ENCODE measurements at places on chromosomes 3 and 15.

DNA sequence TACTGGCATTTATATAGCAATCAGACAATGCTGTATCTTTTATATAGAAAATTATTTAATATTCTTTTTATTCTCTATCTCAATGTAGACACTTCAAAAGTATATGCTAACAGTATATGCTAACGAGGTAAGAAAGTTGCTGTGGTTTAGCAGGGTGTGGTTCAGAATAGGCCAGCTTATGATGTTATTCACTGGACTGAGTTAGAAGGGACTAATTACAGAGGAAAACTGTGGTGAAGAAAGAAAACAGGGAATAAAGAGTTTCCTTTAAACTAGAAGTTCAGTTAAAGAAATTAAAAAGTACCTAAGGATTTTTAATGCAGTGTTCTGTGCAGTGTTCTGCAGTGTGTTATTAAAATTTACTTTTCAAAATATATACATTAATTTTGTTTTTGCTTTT, 59.4 kb downstream of the MYO9A start:
- no peak for DNase-seq

DNA sequence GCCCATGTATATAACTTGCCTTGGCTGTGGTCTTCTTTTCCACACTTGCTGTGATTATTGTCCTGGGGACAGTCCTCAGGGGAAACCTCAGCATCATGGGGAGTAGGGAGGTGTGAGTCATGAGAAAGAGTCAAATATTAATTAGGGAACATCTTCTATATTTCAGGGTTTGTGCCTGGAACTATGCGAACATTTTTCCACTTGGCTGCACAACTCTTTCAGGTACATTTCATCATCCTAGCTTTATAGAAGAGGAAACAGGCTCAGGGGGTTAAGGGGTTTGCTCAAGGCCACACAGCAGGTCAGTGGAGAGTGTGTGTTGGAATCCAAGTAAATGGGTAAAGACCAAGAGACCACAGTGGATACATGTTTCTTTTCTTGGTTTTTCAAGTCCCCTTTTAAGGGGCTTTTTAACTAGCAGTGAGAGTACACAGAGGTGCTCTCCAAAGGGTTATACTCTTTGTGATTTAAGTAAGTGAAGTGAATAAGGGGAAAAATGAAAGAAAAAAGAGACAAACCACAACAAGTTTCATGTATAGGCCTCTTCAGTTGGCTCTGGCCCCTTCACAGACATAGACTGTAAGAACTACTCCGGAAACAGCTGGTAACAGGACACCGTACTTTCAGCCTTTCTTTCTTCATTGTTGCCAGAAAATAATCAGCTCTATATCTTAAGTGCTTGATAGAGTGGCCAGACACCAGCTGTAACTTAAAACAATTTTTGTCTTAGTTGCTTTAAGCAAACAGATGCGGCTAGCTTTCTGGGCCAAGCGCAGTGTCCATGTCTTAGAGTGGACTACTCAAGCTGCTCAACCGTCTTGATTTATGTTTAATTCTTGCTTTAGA, 64.6 kb downstream of the EEFSEC start:
- no peak for DNase-seq

GRCh38 chr3:98056035-98056434, 20.9 kb upstream of the GABRR3 start:
- no peak for DNase-seq

- DNase-seq: no peak
These were observed 2.6 kb upstream of the AGBL1 start for GRCh38 chr15:86077070-86077469.

DNA sequence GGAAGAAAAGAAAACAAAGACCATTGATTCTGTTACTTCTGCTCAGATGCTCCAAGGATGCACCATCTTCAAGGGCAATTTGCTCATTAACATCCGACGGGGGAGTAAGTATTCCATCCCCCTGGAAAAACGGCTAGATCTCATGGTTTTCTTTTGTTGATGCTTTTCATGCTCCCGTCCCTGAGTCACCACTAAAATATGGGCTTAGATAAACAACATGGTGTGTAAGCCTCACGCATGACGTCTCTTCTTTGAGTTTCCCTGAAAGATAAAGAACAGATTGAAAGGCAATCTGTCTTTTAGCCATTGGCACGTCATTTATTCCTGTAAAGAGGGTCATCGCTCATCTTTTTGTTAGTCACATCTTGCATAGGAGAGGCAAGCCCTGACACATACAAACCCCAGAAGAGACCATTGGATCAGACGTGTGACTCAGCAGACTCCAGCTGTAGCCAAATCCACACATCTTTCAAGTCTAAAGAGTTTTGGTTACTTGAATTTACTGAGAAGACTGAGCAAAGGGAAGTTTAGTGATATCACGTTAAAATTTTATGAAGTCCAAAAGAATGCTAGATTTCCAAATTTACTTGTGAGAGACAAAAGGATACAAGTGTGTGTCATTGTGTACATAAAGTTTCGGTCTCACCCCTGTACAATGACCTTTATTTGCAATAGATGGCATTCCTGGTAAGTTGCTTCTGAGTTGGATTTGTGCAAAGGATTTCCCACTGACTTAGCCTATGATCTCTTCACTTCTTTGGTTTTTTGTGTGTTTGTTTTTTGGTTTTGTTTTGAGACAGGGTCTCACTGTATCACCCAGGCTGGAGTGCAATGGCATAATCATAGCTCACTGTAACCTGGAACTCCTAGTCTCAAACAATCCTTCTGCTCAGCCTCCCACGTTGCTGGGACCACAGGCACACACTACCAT, 110.5 kb downstream of the PGPEP1L start:
- DNase-seq: no peak

DNA sequence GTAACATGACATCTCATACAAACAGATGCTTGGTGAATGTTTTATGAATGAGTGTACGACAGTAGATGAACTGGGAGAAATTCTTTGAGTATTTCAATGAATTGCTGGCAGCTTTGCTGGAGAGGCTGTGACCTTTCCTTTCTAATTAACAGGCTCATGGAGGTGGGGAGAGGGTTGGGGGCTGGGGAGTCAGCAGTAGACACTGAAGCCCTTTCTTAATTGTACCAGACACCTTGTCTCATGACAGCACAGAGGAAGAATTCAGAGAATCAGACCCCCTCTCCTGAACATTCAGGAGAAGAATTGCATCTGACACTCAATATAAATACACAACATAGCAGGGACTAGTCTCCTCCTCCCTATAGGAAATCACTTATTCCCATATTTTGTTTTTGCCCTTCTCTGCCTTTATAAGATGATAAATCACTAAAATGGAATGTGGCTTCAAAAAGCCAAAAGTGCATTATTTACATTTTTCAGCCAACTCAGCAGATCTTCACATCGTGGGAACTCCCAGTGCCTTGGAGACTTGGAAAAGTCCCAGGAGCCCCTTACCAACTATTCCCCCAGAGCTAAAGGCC, 66.2 kb upstream of the TPM1 start:
- no peak for DNase-seq

DNA sequence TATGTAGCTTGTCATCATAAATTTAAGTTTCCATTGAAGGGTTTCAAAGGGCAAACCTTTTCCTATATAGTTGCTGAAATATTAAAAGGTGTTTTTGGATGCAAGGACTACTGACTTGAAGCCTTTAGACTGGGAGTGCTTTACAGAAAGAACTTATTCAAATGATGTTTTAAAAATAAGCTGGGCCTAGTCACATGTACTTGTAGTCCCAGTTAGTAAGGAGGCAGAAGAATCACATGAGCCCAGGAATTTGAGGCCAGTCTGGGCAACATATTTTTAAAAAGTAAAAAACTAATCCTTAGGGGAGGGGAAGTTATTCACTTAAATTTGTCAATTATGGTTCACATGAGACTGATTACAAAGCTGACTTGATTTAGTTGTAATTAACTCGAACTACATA, 65.0 kb downstream of the SMARCC1 start:
- no peak for DNase-seq

- no peak for DNase-seq
These were observed 33.2 kb upstream of the RPP14 start for GRCh38 chr3:58272891-58273290.

- DNase-seq: peak; percentile 30
These were observed 412 bp downstream of the SLC41A3 start for GRCh38 chr3:126083511-126083912.

GRCh38 chr3:197076415-197076814, 46.8 kb upstream of the MELTF start:
- DNase-seq: no peak

GRCh38 chr3:189566550-189567130, 64.5 kb upstream of the TP63 start:
- DNase-seq: no peak

DNA sequence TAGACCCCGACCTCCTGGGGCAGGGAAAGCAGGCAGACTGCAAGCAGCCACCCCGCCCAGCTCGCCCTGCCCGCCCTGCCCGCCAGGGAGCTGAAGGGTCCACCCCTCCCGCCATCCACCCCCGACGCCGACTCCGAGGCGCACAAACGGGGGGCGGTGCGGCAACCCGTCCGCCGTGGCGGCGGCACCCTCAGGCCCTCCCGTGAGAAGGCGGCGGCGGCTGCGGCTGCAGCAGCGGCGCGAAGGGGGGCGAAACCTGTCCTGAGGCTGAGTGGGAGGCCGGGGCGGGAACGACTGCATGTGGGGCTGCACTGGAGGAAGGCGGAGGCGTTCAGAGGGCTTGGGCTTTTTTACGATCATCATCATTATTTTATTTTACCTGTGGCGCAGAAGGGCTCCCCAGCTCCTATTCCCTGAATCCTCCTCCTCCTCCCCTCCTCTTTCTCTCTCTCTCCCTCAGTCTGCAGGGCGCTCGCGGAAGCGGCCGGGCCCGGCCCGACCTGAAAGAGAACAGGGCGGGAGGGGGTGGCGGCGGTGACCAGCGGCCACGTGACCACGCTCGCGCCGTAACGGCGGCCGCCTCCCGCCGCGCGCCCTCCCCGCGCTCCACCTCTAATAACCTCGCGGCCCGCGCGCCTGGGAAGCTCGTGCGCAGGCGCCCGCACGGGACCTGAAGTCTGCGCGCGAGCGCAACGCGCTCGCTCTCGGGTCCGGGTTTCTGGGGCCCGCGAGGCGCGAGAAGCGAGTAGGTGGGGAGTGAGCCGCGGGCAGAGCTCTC, at the start of gene TBC1D5:
TBC1D5 (minus strand) TSS at position 530 of the 778 bp plus-strand sequence. CDS start 234,061 bp downstream, outside the sequence.
- peak; percentile 91 for DNase-seq

DNA sequence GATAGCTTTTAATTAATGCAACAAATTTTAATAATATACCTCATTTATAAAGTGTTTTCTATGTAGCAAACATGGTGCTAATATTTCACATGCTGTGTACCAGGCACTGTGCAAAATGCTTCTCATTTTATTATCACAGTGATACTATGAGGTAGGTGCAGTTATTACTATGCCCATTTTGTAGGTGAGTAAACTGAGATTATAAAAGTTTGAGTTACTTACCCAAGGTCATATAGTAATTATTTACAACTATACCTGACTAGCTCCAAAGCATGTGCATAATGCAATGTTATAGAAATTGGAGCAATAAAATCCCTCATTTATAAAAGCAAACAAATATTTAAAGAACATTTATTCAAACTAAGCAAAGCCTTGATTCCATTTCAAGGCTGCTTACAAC, 54.5 kb upstream of the DCBLD2 start:
- DNase-seq: no peak

- peak; percentile 2 for DNase-seq
These were observed 48.7 kb downstream of the BSN start for GRCh38 chr3:49602877-49603411.

DNA sequence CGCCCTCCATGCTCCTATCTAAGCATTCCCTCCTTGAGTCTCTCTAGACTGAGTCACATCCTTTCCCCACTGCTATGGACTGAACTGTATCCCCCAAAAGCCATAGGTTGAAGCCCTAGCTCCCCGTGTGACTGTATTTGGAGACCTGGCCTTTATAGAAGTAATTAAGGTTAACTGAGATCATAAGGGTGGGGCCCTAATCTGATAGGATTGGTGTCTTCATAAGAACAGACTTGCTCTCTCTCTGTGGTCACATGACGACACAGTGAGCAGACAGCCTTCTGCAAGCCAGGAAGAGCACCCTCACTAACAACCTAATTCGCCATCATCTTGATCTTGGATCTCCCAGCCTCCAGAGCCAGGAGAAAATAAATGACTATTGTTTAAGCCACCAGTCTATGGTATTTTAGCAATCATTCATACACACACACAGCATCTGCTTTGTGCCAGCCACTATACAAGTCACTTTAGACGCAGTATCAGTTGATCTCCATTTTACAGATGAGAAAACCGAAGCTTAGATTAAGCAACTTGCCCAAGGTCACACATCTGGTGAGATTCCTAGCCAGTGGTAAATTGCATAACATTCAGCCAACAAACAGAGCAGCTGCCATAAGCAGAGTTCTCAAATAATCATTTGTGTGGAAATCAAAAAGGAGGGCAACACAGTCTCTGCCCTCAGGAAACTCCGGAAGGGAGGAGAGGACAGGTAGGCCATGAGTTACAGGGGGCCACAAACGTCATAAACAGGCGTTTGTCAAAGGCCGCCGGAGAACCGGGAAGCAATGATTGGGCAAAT, 66.3 kb upstream of the HES1 start:
- no peak for DNase-seq

DNA sequence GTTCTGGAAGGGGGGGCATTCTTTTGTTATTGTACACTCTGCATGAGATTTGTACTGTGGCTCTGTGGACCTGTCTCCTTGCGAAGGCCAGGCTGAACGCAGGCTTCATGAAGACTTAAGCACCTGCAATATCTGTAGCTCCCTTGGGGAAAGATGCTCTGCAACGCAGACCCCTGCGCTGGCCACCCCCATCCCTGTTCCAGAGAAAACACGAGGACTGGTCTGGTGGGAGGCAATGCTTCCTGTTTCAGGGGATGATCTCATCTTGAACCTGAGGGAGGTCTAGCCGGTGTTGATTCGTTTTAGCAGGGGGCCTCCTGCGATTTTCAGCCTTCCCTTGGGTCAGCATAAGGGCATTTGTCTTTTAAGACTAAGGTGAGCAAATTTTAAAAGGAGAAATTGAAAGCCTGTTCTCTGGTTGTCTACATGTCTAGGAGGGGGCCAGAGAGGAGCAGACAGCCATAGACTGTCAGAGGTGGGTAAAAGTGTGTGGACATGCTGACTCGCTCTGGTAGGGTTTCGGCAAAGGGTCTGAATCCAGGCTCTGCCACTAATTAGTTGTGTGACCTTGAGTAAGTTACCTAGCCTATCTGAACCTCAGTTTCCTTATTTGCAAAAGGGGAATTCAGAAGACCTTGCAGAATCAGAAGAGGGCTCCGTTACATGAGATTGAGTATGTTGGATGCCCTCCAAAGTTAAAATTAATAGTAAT, 80.9 kb upstream of the RASGRF1 start:
- DNase-seq: no peak

- no peak for DNase-seq
These were observed 129.1 kb downstream of the WNT7A start for GRCh38 chr3:13750731-13751130.

Data from immature natural killer cell (primary cell).